Left renal cortex interstitium (tissue), 4 donors: ENCODE measurements at places on chromosomes 2 and 18. TPM values are rescaled to one million over a fixed set of nuclear protein-coding genes. Genes with fewer than 3 reads are reported as not detected.

Gene BOK
- 23.4 TPM for polyA plus RNA-seq

Gene SIX2
- polyA plus RNA-seq = 21.3 TPM

- DNase-seq = peak; percentile 43
Observed at GRCh38 chr2:68925295-68925896, 27.3 kb downstream of the GKN2 start.

Gene METTL5
- 47.3 TPM for polyA plus RNA-seq

Gene SNED1
- 10.3 TPM for polyA plus RNA-seq

GRCh38 chr2:190129421-190130199, 67.1 kb upstream of the MSTN start:
- no peak for DNase-seq
